ENCODE measurements at places on chromosomes 7 and 10. TPM values are rescaled to one million over a fixed set of nuclear protein-coding genes. Genes with fewer than 3 reads are reported as not detected.

GRCh38 chr10:101444058-101444898, 90.3 kb downstream of the BTRC start:
- no peaks in the 10 kb centered on the region for H3K36me3 ChIP-seq

- no peaks in the 10 kb centered on the region for H3K36me3 ChIP-seq
- H3K4me1 ChIP-seq: no peaks in the 10 kb centered on the region
- DNase-seq: no peak
These were observed 279.7 kb downstream of the AUTS2 start for GRCh38 chr7:69878015-69878414.

DNA sequence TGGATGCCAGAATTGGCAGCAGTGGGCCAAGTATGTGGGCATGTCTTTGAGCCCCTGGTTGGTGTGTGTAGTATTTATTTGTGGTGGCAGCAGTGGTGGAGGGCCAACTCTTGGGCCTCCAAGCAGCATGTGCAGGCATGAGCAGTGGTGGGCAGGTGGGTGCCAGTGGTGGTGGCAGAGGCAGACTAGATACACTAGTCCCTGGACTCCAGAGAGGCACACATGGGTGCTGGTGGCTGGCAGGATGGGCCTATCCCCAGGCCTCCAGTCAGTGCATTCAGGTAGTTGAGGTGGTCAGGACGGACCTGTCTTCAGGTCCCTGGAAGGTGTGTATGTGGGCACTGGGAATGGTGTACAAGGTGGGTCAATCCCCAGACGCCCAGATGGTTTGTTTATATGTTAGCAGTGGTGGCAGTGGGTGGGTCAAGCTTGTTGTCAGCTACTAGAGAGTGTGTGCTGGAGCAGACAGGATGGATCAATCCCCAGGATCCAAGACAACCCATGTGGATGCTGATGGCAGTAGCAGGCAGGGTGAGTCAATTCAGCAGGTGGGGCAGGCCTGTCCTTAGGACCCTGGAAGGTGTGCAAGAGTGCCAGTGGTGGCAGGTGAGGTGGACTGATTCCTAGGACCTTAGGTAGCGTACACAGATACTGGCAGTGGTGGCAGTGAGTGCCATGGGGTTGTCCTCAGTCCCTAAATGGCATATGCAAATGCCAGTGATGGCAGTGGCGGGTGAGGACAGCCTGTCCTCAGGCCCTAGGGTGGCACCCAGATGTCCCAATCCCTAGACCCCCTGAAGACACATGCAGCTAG, 294.3 kb downstream of the RPS24 start:
- DNase-seq: no peak
- H3K27ac ChIP-seq: no peak overlapping the region
- H3K27me3 ChIP-seq: no peaks in the 10 kb centered on the region
- no peak overlapping the region for H3K4me3 ChIP-seq
- H3K36me3 ChIP-seq: no peaks in the 10 kb centered on the region
- H3K4me1 ChIP-seq: no peaks in the 10 kb centered on the region

DNA sequence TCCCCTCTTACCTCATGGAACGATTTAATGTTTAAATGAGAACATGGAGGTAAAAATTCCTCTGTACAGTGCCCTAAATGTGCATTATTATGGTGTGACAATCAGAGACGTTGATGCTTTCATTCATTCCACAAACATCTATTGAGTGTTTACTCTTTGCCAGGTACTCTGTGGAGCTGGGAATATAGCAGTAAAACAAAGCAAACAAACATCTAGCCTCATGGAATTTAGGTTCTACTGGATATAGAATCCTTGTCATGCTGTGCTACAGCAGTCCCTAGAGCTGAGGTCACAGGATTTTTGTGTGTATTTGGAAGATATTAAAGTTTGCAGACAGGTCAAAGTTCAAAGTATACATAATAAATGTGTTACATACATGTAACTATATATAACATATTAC, 140.7 kb downstream of the CUBN start:
- no peaks in the 10 kb centered on the region for H3K27me3 ChIP-seq
- H3K4me1 ChIP-seq: no peaks in the 10 kb centered on the region
- H3K4me3 ChIP-seq: no peak overlapping the region
- H3K27ac ChIP-seq: no peak overlapping the region

- no peaks in the 10 kb centered on the region for H3K36me3 ChIP-seq
- H3K4me1 ChIP-seq: peaks cover 10% of the 10 kb centered on the region
- H3K27ac ChIP-seq: no peak overlapping the region
- DNase-seq: no peak
These were observed 4.4 kb upstream of the SLF2 start for GRCh38 chr10:100908378-100908777.

The SPDYE2B gene
- not detected for total RNA-seq

The PTPRE gene
- 8.9 TPM for total RNA-seq

The NACAD gene
- 0.78 TPM for total RNA-seq

The PCLO gene
- 20.8 TPM for total RNA-seq

The HOXA7 gene
- 0.66 TPM for total RNA-seq

The GARIN1A gene
- 0.33 TPM for total RNA-seq
